ENCODE measurements at places on chromosomes 11 and 22.
A peak's percentile ranks its signal among the peaks of the same experiment; 100 is the strongest.

DNA sequence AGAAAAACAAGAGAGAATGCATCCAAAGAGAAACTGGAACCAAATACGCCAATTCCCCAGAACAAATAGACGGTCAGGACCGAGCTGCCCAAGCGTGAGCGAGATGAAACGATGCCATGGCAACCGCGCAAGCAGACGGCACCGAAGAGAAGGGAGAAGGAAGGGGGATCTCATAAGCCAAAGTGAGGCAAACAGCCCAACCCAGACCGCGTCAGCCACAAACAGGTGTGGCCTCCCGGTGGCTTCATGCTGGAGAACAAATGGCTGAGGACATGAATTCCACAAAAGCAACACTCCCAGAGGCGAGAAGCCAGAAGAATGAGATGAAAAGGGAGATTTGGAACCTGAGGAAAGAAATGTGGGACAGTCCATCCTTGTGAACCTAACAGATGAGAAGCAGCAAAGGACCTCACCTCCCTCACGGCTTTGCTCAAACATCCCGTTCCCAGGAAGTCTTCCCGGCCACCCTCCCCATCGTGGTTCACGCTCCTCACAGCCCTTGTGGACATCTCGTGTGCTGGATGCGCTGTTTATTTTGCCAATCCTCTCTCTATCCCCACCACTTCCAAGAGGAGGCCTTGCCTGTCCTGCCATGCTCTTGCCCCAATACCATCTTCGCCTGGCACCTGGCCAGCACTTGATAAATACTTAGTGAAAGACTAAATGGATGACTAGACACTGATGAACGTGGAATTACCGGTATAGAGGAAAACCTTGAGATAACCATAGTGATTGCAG is 89.1 kb upstream of the RTL6 start:
- no peak for DNase-seq

DNA sequence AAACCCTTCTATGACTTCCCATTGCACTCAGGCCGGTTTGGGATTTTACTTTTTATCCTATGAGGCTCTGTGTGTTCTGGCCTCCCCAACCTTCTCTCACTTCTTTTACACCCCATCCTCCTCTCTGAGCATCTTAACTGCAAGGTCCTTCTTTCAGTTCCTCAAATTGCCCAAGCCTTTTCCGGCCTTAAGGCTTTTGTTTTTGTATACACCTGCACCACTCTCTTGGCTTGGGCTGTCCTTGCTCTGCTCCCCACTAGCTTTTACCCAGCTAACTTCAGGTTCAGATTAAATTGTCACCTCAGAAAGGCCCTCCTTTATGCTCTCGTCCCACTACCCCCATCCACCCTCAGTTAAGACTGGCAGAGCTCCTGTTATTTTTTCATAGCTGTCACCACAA is 55.5 kb downstream of the FAM83F start:
- DNase-seq, result no peak

- no peak for DNase-seq
Measured at GRCh38 chr11:130761560-130762220, 154.6 kb downstream of the SNX19 start.

- no peak for DNase-seq
Measured at GRCh38 chr11:118311518-118311917, 7.0 kb downstream of the CD3E start.

GRCh38 chr11:119928047-119928446 is 199.0 kb upstream of the NECTIN1 start:
- no peak for DNase-seq

DNA sequence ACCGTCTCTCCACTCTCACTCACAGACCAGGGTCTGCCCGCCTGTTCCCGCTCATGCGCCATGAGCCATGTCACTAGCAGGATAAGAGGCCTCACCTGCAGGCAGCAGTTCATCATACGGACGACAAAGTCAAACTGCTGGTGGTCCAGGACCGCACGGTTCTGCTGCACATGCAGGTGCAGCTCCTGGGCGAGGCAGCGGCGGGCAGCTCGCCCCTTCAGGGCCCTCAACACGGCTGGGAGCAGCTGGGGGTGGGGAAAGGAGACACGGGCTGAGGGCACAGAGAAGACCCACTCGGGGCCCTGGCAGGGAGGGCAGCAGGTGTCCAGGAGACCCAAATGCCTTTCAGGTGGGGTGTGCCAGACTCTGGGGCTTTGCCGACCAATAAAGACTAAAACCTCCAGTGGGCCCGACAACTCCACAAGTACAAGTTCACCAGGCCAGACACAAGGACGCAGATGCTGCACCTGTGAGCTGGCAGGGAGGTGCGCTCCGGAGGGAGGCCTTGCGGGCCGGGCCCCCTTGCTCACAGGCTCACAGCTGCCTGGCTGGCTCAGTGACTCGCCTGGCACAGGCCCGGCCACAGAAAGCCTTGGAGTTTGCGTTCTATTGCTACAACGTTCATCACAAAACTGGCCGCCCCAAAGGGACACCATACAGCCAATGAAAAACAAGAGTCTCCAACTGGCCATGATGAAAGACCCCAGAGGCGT is 11.5 kb downstream of the SBF1 start:
- no peak for DNase-seq

- DNase-seq, result peak; percentile 70
Measured at GRCh38 chr11:61111786-61112517, 9.7 kb downstream of the CD5 start.

- no peak for DNase-seq
Measured at GRCh38 chr22:23649071-23649501, 17.0 kb upstream of the DRICH1 start.

GRCh38 chr11:70532731-70533130 is 134.4 kb downstream of the CTTN start:
- no peak for DNase-seq

GRCh38 chr22:28507896-28508295 is 171.7 kb downstream of the TTC28 start:
- no peak for DNase-seq

- DNase-seq, result peak; percentile 22
Measured at GRCh38 chr11:2989006-2989405, 3.1 kb downstream of the NAP1L4 start.

- DNase-seq, result no peak
Measured at GRCh38 chr11:93005239-93005638, 35.8 kb downstream of the MTNR1B start.

DNA sequence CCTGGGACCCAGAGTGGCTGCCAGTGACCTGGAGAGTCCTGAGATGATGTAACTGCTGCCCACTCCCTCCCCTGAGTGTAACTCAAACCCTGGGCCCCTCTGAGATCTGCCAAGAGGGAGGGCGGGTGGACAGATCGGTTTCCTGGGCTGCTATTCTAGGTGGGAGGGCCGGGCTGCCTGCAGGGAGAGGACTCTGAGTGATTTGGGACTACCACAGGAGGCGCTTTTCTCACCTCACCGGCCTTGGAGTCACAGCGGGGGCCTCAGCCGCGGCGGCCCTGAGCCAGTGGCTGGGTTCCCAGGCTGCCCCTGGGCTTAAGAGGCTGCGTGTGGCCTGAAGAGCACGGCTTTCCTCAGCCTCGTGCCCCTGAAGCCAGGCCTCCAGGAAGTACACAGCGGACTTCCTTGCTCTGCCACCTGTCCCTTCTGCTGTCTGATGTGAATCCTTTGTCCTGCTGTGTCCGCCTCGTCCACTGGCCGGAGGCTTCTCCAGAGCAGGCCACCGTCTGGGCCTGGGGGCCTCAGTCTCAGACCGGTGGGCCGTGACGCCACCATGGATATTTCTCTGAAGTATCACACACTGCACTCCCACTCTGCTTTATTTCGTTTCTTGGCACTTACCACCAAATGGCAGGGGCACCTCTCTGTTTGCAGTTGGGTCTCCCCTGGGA is 11.5 kb downstream of the RELT start:
- DNase-seq, result no peak

DNA sequence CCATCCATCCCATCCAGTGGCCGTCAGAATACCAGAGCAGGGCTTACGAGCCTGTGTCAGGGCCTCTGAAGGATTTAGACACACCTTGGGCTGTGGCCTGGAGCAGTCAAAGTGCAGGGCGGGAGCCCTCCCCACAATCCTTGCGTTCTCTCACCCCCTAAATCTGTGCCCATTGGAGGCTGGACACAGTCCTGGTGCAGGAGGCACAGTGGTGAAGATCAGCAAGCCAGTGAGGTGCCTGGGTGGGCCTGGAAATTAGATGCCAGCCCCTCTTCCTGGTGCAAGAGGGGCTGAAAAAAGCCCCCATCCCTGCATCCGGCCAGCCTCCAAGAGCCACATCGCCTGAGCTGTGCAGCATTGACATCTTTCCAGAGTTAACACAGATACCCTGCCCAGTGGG is 1045.8 kb downstream of the TBC1D22A start:
- no peak for DNase-seq

DNA sequence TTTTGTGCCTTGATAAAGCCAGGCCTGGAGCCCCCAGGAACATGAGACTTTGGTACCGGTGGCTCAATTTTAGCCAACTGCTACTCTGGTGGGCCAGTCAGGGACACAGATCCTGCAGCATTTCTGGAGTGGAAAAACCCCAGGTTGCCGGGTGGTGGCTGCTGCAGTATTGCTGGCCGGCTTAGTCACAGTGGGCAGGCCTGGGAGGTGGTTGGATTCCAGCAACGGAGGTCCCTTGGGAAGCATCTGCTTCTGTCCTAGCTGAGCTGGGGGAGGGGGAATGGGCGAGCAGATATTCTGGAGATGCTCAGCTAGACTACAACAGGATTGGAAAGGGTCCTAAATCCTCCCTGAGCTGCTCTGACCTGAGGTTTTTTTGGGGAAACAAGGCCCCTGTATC is 31.6 kb upstream of the ACCSL start:
- no peak for DNase-seq

DNA sequence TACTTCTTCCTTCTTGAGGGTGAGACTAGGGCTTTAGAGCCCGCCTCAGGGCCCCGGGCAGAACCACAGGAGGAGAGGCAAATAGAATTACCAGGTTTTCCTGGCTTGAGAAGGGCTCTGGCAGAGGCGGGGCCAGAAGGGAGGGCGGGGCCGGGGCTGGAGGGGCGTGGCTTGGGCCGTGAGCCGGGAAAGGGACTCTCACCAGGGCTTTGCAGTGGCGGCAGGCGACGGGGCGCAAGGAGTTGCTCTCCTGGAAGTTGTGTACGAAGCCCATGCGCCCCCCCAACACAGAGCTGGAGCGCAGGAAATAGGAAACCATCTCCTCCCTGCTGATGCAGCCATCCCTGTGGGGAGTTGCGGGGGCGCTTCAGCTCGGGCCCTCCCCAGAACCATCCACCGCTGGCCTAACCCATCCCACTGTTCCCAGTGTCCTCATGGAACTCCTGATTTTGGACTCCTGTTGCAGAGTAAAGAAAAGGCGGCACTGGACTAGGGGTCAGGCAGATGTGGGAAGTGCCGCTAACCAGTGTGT is 6.9 kb upstream of the NRXN2 start:
- no peak for DNase-seq

GRCh38 chr11:120561286-120561685 is 49.7 kb downstream of the GRIK4 start:
- no peak for DNase-seq

DNA sequence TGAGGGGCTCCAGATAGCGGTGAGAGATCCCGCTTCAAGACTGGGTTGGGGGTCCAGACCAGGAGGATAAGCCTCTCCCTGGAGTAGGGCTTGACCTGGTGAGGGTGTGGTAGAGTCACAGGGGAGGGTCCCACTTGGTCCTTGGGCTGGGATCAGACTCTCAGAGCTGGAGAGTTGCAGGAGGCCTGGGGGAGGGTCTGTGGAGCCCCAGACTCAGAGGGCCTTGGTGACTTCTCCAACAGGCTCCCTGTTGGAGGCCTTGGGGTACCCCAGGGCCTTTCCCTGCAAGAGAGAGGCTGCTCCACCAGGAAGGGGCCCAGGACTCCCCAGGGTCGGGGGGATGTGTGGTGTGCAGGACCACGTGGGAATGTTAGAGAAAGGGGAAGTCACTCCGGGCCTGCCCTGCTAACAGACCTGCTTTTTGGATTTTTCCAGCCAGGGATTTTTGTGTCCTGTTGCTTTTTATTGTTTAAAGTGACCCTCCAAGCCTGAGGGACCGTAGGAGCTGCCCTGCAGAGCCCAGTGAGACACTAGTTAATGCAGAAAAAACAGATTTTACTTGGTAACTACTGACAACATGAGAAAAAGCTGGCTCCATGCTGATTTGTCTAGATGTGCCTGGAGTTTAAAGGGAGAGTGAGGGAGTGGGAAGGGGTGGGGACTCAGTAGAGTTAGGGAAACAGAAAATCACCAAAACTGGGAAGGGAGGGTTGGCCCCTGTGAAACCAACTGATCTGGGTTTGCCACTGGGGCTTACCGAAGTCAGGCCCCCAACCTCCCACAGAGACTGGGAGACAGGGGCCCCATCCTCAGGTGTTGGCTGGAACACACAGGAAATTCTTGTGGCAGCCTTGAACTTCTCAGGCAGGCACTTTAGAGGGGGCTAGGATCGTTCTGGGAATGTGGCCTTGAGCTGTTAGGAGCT is 801 bp upstream of the TXNRD2 start:
- no peak for DNase-seq

- DNase-seq, result no peak
Measured at GRCh38 chr11:77244277-77245027, 57.0 kb downstream of the GDPD4 start.

DNA sequence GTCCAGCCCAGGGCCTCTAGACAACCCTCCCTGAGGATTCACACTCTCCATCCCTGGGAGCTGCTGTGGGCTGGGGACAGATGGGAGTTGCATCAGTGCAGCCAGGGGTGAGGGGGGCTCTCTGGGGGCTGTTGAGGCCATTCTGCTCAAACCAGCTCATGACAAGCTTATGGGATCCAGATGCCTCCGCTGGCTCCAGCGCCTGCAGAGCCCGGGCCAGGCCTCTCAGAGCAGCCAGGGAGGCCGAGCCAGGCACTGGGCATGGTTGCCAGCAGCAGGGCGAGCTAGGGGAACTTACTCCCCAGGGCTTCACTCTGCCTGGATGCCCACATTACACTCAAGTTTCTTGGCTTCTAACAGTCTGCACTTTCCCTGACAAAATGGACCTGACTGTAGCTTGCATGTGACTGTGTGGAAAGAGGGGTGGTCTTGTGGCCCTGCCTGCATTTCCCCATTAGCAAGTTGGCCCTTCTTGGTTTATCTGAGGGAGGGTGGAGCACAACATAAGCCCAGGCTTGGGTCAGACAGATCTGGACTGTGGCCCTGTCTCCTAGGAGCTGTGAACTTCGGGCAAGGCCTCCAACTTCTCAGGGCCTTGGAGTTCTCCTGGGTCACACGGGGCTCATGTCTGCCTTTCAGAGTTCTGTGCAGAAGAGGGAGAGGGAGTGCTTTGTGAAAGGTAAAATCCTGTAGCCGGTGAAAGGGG is 34.5 kb upstream of the CYB5R3 start:
- DNase-seq, result no peak

GRCh38 chr22:39395936-39396796 is 3.4 kb upstream of the TAB1 start:
- no peak for DNase-seq

- no peak for DNase-seq
Measured at GRCh38 chr11:22234743-22235142, 41.9 kb downstream of the ANO5 start.

Data from CD4-positive, alpha-beta T cell treated with Interleukin-4 for 4 hours (primary cell).